NCI-H1694 (cell line): ENCODE measurements at places on chromosomes 2 and 18.

- no peak for DNase-seq
Measured at GRCh38 chr18:63421514-63421913, 762 bp downstream of the VPS4B start.

- DNase-seq = no peak
Measured at GRCh38 chr18:4207383-4207985, 247.6 kb downstream of the DLGAP1 start.

DNA sequence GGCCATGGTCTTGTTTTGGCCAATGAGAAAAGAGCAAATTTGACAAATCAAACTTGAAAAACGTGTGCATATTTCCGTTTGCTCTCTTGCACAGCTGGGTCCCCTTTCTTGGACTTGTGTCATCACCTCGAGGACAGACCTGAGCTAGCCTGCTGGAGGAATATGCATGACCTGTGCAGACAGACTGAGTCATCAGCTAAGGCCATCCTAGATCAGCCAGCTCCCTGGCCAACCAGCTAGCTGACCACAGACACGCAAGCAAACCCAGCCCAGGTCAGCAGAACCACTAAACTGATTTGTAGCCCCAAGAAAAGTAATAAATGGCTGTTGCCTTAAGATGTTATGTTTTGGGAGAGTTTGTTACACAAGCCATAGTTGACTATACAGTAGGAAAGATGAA, 61.3 kb upstream of the PAX3 start:
- no peak for DNase-seq

GRCh38 chr2:219468410-219469185, 30.1 kb upstream of the GMPPA start:
- no peak for DNase-seq

- DNase-seq = peak; percentile 99
Measured at GRCh38 chr2:11009891-11010290, 98.2 kb downstream of the KCNF1 start.

- DNase-seq = no peak
Measured at GRCh38 chr18:31369478-31369877, 7.1 kb upstream of the DSG4 start.

- DNase-seq = no peak
Measured at GRCh38 chr2:194566907-194567660, 1089.9 kb upstream of the SLC39A10 start.

DNA sequence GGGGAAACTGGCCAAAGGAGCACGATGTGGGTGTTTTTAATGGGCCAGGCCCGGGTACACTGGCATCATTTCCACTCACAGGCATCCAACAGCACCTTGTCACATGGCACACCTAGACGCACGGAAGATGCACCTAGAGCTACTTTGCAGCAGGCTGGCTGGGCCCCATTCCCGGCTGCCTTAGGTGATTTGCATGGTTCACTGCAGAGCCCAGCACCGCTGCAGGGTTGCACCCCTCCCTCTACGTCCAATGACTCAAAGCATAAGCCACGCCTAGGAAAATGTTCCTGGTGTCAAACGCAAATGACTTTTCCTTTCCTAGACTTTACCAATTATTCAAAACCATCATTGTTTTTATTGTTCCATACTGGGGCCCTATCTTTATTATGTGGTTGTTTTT, 222.9 kb downstream of the EIPR1 start:
- no peak for DNase-seq

- no peak for DNase-seq
Measured at GRCh38 chr18:72161691-72162090, 382.5 kb downstream of the CBLN2 start.

- DNase-seq = no peak
Measured at GRCh38 chr2:42105330-42106256, 57.8 kb downstream of the PKDCC start.

DNA sequence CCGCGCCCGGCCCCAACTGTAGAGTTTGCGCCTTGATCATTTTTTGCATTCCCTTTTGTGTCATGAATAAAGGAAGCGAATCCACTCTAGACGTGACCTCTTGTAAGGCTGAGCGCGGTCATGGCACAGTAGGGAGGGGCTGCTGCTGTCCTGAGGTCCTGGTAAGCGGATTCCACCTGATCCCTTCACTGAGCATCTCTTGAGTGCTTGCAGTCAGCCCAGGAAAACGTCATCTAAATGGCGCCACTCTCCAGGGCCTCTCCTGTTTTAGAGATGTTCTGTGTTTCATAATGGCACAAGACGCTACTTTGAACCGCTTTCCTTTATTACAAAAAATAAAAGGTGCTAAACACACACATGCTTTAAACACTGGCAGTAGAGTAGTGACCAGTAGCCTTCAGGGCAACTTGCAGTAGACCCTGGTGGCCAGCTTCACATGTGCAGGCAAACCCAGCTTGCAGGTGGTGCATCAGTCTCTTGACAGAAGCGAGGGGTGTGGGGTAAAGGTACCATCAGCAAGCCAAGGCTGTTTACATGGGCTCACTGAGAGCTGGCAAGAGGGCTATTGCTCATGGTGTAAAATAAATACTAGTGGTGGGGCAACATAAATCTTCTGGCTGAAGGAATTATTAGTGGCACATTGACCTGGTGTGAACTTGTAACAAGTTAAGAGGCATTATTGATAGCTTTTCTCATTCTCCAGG, 43.0 kb upstream of the ACKR3 start:
- DNase-seq = no peak

DNA sequence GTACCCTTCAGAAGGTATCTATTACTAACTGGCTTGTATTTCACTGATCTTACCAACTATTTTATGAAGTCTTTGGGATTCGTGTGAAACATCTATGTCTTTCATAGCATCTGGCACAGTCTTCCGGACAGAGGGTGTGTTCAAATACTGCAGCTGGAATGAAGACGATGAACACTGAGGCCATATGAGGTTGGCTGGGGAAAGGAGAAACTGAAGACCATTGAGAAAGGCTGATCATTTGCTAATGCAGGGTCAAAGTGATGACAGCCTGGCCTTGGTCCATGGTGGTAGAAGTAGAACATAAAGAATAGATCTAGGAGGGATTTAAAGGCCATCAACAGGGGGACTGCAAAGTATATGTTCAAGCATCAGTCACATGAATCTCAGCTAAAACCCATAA, 132.7 kb downstream of the CCBE1 start:
- DNase-seq = no peak

- DNase-seq = no peak
Measured at GRCh38 chr2:26838121-26838906, 9.6 kb upstream of the DPYSL5 start.

DNA sequence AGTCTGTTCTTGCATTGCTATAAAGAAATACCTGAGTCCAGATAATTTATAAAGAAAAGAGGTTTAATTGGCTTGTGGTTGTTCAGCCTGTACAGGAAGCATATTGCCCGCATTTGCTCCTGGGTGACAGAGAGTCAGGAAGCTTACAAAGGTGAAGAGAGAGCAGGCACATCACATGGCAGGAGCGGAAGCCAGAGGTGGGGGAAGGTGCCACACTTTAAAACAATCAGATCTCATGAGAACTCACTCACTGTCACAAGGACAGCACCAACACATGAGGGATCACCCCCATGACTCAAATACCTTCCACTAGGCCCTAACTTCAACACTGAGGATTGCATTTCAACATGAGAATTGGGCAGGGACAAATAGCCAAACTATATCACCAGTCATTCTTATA, 124.8 kb upstream of the COL5A2 start:
- DNase-seq = no peak

DNA sequence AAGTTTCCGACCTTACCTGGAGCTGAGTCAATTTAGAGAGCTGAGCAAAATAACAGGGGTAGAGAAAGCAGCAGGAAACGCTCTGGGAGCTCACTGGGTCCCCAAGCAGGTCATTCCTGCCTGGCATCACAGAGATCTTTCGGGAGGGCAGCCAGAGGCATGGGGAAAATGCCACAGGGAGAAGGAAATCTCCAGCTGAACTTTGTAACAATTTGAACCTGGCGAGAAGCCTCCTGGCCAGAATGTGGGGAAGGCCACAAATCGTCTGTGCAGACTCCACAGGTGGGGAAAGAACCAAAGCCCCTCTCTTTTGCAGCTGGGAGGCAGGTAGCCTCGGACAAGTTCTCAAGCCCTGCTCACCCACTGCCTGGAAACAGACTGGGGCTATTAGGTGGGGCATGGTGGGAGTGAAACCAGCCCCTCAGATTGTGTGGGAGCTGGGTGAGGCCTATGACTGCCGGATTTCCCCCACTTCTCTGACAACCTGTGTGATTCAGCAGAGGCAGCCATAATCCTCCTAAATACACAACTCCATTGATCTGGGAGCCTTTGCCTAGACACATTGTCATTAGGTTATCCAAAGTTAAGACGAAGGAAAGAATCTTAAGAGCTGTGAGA, 53.9 kb downstream of the INO80D start:
- no peak for DNase-seq

DNA sequence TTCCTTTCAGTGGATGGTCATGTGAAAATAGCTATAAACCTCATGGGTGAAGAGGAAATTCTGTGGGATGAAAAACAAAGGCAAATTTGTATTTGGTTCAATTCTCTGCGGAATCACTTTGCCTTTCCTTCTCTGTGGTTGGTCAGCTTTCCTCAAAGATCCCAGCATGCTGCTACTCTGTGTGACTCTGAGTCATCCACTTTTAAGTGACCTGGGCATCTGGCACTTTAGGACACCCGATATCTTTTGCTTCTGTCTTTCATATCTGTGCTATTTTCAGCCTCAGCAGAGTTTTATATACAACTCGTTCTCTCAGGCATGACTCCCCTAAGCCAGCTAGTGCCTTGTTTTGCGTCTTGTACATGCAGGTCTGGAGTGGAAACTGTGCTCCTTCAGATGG, 217.0 kb upstream of the PIEZO2 start:
- DNase-seq = no peak

DNA sequence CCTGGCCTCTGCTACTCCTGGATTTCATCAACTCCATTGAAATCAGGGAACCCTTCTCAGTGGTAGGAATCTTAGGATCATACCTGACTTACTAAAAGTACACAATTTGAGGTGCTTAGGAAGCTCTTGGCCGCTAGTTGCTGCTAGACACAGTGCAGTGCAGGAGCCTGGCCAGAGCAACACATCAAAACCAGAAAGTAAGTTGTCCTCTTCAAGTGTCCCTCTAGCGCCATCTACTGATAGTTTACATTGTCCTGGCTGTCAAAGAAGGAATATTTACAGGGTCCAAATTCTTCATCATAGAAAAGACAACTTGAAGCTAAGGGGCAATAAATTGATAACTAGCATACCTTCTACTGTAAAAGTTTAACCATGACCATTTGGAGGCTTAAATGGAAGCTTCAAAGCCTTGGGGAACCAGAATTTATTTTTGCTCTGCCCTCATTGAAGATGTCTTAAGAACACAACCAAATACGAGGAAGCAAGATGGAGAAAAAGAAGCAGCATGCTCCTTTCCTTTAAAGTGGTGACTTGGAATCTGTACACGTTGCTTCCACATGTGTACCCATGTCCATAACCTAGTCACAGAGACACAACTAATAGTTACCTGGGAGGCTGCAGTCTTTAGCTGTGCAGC, 889.1 kb upstream of the GCFC2 start:
- peak; percentile 84 for DNase-seq

DNA sequence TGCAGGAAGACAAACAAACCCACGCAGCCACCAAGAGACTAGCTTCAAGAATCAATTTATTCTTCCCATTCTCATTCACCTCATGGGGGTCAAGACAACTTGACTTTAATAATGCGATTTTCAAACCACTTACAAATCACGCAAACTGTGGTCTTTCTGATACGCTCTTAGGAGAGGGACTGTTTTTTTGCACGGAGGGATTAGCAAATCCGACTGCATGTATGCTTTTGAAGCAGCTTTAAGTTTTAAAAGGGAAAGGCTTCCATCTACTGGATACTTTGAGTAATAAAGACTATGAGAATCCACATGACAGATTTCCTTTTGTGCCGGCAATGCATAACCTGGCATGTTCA, 322.9 kb upstream of the KCNJ3 start:
- peak; percentile 81 for DNase-seq

GRCh38 chr18:76383636-76384035, 111.4 kb downstream of the ZNF516 start:
- DNase-seq = no peak

DNA sequence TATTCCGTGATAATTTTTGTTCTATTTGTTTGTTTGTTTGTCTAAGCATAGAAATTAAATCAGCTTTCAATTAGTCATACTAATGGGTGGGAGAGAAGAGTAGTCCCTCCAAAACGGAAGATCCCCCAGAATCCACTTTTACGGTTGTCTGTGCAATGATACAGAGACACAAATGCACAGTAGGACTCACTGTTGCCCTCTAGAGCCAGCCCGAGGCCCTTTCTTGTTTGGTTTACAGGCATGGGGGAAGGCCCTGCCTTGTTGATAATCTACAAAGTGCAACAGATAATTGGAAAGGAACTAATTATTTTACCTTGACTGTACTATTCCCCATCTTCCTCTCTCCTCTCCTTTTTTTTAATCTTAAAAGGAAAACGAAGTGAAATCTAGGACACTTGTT, 121.1 kb downstream of the ACOXL start:
- peak; percentile 12 for DNase-seq

GRCh38 chr2:15527074-15527739, 33.9 kb downstream of the NBAS start:
- no peak for DNase-seq

GRCh38 chr18:27298214-27298804, 113.2 kb upstream of the CHST9 start:
- DNase-seq = peak; percentile 6

GRCh38 chr2:239162141-239162821, 238.5 kb downstream of the HDAC4 start:
- no peak for DNase-seq
